ENCODE measurements at places on chromosomes 6 and 20. TPM values are rescaled to one million over a fixed set of nuclear protein-coding genes. Genes with fewer than 3 reads are reported as not detected.

The MACROD2 gene
- polyA plus RNA-seq, result 1.2 TPM

The IMPG1 gene
- not detected for polyA plus RNA-seq

The TREM2 gene
- polyA plus RNA-seq, result 7.4 TPM

The DNPH1 gene
- 188 TPM for polyA plus RNA-seq

The BMP2 gene
- 13.2 TPM for polyA plus RNA-seq

The OR2J3 gene
- polyA plus RNA-seq, result not detected

The UST gene
- polyA plus RNA-seq, result 0.46 TPM

The CLPSL2 gene
- not detected for polyA plus RNA-seq

The C6orf141 gene
- polyA plus RNA-seq, result 1.8 TPM

All from sigmoid colon (tissue), 7 donors.